ENCODE measurements at places on chromosomes 13 and 19.
A peak's percentile ranks its signal among the peaks of the same experiment; 100 is the strongest.

DNA sequence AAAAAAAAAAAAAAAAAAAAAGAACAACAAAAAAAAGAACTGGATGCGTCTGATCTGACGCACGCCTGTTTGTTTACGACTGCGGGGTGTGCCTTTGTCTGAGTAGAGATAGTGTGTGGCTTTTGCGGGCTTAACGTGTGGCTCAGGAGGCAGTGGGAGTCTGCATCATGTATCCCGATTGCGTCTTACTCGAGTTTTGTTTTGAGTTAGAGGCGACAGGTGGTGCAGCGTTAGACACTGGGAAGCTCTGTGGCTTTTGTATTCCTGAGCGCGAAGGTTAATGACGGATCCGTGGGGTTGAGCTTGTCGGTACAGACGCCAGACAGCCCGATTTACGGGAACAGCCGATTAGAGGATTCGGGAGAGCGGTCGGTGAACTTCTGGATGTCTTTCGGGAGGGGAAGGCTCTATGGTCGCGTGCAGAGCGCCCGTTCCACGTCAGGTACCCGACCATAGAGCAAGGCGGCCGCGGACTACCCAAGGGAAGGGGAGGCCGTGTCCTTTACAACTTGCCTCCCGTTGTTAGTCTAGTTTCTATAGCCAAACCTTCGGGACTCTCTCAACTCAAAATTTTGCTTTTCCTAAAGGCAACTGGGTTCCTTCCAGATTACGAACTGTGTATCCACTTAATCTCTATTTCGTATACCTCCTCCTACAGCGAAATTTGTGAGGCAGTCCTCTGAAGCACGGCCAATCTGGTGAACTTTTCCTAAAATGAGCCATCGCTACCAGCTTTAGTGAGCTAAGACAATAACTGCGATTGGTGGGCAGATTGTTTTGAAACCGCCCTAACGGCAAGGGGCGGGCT, 926 bp upstream of the HNRNPUL1 start:
- peak; percentile 72 for DNase-seq

GRCh38 chr19:15280915-15281683, 48.9 kb upstream of the EPHX3 start:
- DNase-seq: peak; percentile 82

DNA sequence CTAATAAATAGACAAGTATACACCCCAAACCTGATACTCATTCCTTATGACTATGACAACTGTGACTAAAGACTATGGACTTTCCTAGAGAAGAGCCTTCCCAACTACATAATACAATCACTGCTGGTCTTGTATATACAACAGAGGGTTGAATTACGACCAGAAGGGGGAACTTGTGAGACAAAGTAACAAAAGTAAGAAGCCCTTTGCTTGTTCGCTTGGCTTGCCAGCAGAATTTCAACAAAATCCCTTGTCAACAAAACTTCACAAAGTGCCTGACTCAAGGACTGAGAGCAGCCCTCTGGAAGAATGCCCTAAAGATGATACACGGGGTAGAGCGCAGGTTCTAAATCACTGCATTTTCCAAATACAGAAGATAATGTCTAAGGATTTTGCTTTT, 99.4 kb downstream of the WASF3 start:
- DNase-seq: no peak

- DNase-seq: no peak
Measured at GRCh38 chr13:80278706-80279105, 62.2 kb downstream of the SPRY2 start.

- DNase-seq: no peak
Measured at GRCh38 chr19:33450689-33451088, 70.9 kb downstream of the PEPD start.

DNA sequence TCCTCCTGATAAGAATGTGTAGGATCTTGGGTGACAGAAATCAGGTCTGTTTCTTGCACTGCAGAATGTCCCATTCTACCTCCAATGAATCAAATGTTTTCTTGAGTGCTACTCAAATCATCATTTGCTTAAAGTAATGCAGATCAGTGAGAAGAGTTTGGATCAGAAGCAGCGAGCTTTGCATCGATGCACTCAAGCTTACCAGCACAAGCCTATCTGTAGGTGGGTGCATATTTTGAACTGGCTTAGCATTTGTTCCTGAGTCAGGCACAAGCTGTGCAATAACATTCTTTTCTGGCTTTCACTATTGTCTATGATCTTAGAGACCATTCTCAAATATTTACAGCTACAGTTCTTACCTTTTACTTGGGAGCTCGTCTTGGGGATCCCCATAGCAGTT, 109.5 kb downstream of the UBL3 start:
- DNase-seq: no peak
